ENCODE measurements at places on chromosomes 11 and 22.

DNA sequence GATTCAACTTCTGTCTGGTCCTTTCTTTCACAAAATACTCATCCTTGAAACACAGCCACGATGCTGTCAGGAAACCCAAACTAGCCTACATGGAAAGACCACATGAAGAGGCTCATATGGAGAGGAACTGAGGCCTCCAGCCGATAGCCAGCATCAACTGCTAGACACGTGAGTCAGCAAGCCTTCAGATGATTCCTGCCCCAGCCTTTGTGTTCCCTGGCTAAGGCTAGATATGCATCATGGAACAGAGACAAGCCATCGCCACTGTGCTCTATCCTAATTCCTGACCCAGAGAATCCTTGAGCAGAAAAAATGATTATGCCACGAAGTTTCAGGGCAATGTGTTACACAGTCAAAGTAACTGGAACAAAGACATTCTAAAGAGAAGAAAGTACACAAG is 75.5 kb downstream of the ENTHD1 start:
- no peak for DNase-seq

DNA sequence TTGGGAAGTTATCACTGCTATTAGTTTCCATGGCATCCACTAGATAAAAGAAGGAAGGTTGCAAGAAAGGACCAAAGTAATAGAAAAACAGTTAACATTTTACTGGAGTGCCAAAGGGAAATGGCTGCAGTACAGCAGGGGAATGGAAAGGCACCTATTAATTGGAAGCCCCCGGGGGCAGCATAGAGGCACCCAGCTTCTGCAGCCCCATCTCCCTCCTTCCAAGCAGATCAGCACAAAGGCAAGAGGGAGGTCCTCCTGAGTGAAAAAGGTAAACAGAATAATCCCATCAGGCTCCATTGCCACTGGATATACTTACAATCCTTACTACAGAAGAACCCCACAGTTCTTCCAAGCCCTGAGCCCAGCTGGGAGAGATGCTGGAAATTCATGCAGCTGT is 887.1 kb downstream of the DLG2 start:
- DNase-seq, result no peak

DNA sequence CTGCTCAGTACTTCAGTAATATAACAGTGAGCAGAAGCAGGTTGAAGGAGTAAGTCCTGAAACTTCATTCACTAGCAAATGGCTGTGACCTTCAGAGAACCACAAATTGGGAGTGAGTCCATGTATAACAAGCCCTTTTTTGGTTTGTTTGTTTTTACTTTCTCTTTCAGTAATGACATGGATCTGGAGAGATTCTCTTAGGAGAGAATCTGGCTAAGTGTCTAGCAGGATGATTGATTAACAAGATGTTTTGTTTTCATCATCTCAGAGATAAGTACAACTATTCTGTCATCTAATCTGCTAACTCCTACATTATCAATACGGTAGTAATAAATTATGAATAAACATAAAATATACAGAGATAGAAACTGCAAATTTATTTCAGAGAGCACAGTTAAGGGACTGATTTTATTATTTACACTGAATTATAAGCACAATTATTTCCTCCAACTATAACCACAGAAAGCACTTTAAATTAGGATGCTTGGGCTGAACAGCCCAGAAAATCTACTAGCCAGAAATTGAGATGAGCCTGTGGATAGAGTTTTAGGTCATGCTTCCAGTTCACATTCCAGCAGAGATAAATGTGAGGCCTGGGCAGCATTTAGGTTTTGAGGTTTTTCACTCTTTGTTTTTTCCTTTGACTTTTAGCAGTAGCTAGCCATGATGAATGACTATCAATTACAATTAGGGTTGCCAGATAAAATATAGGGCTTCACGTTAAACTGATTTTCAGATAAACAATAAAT is 429.3 kb upstream of the FAT3 start:
- no peak for DNase-seq

DNA sequence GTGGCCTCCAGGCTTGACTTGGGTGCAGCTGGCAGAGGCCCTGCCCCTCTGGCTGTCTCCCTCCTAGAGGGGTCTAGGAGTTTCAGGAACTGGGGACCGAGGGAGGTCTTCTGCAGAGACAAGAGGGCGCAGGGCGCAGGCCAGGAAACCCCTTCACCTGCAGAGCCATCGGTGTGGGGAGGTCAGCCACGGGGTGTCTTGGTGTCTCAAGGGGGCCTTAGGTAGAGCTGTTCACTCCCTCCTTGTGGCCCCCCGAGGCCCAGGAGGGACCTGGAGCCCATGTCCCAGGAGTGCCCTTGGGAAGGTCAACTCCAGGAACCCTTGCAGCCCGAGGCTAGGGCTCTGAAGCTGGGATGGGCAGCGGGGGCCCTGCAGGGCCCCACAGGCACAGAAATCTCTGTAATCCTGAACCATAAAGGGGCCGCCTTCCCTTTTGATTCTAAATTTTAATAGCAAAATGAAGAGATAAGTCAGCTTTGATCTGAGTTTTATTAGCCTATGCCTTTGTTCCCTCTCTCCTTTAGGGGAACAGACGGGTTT is 31.4 kb upstream of the TH start:
- no peak for DNase-seq

DNA sequence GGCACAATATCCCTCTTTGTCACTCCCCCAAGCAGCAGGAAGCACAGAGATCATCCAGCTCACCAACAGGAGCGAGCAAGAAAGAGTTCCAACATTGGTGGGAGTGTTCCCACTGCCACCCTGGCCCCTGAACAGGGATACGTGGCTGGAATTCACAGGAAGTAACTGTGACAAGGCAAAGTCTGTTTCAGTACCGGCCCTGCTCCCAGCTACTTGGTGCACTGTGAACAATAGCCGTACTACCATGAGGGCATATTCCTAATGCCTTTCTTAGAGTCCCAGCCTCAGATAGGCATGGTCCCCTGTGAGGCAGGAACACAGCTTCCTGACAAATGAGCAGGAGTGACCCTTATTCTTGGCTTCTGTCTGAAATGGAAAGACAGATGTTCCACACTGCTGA is 1.8 kb upstream of the SLC37A2 start:
- no peak for DNase-seq

GRCh38 chr11:5038341-5038740 is 8.0 kb upstream of the OR52J3 start:
- DNase-seq, result no peak

- DNase-seq, result no peak
These were observed 158.1 kb upstream of the MTNR1B start for GRCh38 chr11:92811341-92811740.

- peak; percentile 18 for DNase-seq
These were observed 35.3 kb upstream of the NECTIN1 start for GRCh38 chr11:119764108-119764868.

GRCh38 chr22:22038178-22038880 is 55.7 kb upstream of the TOP3B start:
- no peak for DNase-seq

Data from NCI-H82 (cell line).